ENCODE measurements at places on chromosomes 6 and 20. TPM values are rescaled to one million over a fixed set of nuclear protein-coding genes. Genes with fewer than 3 reads are reported as not detected.

The TFAP2C gene
- 13.2 TPM for total RNA-seq

The WFDC10B gene
- total RNA-seq: not detected

The PRSS35 gene
- total RNA-seq: not detected

The ZSCAN23 gene
- total RNA-seq: 4.7 TPM

The C6orf163 gene
- 2.6 TPM for total RNA-seq

The ZNF343 gene
- total RNA-seq: 17.5 TPM

The NRSN1 gene
- total RNA-seq: not detected

Data from MCF 10A (cell line).